GM12878 (cell line): ENCODE measurements at places on chromosomes 7 and 10.

DNA sequence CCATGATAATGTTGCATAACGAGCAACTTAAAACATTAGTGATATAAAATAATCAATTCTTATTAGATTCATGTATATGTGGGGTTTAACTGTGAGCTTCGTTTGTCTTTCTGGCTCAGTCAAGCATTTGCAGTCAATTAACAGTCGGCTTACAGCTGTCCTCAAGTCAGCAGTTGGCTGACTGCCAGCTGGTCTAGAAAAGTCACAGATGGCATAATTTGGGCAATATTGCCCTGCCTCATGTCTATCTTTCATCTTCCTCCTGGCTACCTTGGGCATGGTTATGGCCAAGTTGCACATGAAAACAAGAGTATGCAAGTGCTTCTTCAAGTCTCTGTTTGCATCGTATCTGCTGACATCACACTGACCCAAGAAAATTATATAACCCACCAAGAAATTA, 186.1 kb upstream of the ZWINT start:
- no peaks in the 10 kb centered on the region for H3K27me3 ChIP-seq
- DNase-seq: no peak
- no peaks in the 10 kb centered on the region for H3K4me1 ChIP-seq
- H3K36me3 ChIP-seq: no peaks in the 10 kb centered on the region
- H3K27ac ChIP-seq: no peak overlapping the region

DNA sequence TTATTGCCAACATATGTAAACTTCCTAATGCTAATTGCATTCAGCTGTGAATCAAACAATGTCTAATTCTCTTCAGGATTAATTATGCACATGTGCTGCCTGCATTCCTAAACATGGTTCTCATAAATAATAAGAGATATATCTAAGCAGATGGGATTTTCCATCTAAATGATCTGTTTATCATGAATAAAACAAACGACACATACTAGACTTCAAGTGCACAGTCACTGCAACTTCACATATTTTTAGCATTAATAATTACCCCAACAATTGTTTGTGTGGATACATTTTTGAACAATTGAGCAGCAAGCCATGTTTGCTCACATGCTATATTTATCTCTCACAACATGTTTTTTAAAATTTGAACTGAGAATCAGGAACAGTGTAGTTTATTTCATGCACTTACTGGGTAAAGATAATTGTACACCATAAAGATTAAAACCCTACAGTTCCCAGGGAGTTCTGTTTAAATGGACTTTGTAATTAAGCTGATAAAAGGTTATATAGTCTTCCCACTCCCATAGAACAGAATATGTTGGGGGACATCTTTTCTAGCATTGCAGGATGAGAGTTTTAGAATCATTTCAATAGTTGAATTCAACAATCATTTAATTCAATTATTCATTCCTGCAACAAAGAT, 378.5 kb downstream of the MDFIC start:
- no peaks in the 10 kb centered on the region for H3K27me3 ChIP-seq
- DNase-seq: no peak
- H3K36me3 ChIP-seq: no peaks in the 10 kb centered on the region
- H3K27ac ChIP-seq: no peak overlapping the region

DNA sequence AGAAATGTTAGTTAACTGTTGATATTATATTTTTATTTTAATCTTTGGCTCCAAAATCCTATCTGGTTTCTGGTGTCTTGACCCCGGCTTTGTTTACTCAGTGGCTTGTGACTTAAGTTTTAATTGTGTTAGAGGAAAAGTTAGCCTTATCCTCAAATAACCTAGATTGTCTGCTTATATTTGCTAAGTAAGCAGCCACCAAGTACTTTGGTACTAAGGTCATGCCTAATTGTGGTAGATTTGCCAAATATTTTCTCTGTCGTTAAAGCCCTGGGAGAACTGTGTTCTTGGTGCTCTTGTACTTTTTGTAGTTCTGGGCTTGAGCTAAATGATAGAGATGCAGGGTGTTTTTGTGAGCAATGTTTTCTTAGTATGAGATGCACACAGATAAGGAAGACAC, 34.8 kb downstream of the GPR158 start:
- no peak overlapping the region for H3K27ac ChIP-seq
- H3K4me3 ChIP-seq: no peak overlapping the region
- no peaks in the 10 kb centered on the region for H3K4me1 ChIP-seq
- H3K36me3 ChIP-seq: no peaks in the 10 kb centered on the region
- DNase-seq: no peak

DNA sequence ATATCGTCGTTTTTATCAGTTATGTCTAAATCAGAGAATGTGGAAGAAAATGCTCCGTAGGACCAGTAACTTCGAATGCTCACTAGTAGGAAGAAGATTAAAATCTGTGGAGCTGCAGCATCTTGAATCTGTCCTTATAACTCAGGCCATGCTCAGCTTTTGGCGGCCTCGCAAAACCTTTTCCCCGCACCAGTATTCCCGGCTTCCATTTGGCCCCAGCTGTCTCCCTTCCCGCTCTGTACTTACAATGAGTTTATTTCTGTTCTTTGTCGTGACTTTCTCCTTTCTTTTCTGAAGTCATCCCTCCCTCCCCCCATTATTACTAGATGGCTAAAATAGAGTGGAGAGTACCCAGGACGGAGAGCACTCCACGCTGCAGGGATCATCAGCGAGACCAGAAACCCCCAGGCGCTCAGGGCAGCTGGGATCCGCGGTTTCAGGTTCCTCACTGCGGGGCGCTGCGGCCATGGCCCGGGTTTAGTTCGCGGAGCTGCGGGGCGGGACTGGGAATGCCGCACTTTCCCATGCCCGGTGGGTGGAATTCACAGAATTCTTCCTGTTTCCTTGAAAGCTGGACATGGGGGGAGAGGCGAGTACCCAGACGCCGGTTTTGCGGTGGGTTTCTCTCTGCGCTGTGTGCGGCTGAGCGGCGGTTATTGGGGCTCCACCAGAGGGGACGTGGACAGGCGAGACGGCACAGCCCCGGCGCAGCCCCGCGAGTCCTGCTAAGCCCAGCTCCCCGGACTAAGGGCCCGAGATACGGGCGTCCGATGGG, 183.5 kb downstream of the POM121L12 start:
- no peak overlapping the region for H3K27ac ChIP-seq
- no peak for DNase-seq
- no peaks in the 10 kb centered on the region for H3K4me1 ChIP-seq
- no peak overlapping the region for H3K4me3 ChIP-seq
- no peaks in the 10 kb centered on the region for H3K27me3 ChIP-seq

DNA sequence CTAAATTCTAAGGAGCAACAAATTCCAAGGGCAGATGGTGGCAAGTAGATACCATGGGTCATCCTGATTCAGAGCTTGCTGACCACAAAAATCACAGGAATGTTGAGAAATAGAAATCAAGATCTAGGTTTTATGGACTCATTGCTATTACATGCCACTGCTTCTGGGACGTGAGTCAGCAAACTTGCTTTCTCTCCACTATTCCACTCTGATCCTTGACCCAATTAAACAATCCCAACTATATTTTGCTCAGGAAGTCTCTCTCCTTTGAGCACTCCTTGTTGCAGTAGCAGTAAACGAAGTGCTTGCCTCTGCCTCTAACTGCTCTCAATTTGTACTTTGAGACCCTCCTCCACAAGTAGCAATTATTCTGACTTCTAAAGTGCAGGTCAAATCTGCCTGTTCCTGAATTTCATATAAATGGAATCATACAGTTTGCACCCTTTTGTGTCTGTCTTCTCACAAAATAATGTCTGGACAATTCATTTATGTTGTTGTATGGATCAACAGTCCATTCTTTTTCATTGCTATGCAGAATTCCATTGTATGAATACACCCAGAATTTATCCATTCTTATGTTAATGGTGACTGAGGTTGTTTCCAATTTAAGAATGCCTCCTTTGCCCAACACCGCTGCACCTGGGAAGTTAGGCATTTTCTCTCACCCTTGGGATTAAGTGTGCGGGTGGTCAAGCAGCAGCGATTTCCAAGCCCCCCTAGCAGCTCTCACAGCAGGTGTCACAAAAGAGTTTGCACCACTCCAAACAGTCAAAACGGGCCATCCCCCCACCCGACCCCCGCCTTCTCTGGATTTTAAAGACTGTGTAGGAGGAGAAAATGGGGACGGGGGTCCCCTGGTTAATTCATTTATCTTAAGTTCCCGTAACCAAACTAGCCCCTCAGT, 35.9 kb downstream of the ACSM6 start:
- DNase-seq: no peak
- peak overlapping the region; percentile 69; the same call in 1 of the 2 replicates for H3K4me3 ChIP-seq
- H3K4me1 ChIP-seq: peaks cover 7% of the 10 kb centered on the region
- H3K27ac ChIP-seq: peak overlapping the region; percentile 71

DNA sequence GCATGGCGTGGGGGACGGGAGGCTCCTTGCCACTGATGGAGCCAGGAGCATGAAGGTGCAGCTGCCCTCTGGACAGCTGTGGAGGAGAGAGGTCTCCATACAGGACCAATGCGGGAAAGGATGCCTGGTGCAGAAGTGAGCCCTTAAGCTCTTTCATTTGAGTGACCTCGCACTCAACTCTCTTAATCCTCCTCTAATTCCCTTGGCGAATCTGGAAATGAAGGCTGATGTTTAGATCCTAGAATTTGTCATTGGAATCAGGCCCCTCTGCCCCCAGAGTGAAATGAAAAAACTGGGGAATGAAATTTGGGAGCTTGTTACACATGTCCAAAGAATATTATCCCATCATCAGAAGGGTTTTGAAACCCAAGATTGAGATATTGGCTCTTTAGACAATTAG, 639.5 kb downstream of the LRMDA start:
- no peak overlapping the region for H3K4me3 ChIP-seq
- DNase-seq: no peak
- no peaks in the 10 kb centered on the region for H3K4me1 ChIP-seq
- no peaks in the 10 kb centered on the region for H3K36me3 ChIP-seq

DNA sequence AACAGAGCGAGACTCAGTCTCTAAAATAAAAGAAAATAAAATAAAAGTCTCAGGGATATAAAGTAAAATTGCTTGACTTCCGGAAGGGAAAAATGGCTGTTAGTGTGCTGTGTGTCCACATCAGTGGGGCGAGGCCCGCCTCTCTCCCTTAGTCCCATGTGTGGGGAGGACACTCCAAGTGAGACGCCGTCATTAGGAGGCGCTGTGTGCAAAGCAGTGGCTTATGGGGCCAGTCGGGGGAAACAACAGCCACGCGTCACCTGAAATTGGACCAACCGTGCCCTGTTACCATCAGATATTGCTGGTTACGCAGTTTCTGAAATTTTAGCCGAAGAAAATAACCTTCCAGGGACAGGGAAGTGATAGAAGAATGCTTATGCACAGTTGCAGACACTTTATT, 15.8 kb downstream of the SFXN4 start:
- no peaks in the 10 kb centered on the region for H3K27me3 ChIP-seq
- H3K4me3 ChIP-seq: no peak overlapping the region
- DNase-seq: no peak
- H3K27ac ChIP-seq: no peak overlapping the region
- peaks cover 28% of the 10 kb centered on the region for H3K36me3 ChIP-seq

DNA sequence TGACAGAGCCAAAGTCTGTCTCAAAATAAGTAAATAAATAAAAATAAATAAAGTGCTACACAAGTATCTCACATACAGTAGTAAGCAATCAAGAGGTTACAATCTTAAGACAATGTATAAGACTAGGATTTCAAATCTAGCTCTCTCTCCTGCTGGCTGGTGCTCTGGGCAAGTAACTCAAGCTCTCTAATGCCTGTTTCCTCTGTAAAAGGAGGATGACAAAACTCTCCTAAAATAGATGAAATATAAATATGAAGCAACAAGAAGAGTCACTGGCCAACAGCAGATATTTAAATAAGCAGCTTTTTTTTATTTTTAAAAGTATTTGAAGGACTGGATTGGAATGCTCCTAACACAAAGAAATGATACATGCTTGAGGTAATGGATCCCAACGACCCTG, 7.2 kb downstream of the SFMBT2 start:
- H3K36me3 ChIP-seq: peaks cover 17% of the 10 kb centered on the region
- DNase-seq: no peak
- no peaks in the 10 kb centered on the region; the same call in 1 of the 2 replicates for H3K4me1 ChIP-seq

GRCh38 chr7:48004032-48004431, 24.6 kb upstream of the HUS1 start:
- no peak for DNase-seq
- no peak overlapping the region for H3K27ac ChIP-seq
- H3K27me3 ChIP-seq: no peaks in the 10 kb centered on the region
- peaks cover 10% of the 10 kb centered on the region for H3K4me1 ChIP-seq

DNA sequence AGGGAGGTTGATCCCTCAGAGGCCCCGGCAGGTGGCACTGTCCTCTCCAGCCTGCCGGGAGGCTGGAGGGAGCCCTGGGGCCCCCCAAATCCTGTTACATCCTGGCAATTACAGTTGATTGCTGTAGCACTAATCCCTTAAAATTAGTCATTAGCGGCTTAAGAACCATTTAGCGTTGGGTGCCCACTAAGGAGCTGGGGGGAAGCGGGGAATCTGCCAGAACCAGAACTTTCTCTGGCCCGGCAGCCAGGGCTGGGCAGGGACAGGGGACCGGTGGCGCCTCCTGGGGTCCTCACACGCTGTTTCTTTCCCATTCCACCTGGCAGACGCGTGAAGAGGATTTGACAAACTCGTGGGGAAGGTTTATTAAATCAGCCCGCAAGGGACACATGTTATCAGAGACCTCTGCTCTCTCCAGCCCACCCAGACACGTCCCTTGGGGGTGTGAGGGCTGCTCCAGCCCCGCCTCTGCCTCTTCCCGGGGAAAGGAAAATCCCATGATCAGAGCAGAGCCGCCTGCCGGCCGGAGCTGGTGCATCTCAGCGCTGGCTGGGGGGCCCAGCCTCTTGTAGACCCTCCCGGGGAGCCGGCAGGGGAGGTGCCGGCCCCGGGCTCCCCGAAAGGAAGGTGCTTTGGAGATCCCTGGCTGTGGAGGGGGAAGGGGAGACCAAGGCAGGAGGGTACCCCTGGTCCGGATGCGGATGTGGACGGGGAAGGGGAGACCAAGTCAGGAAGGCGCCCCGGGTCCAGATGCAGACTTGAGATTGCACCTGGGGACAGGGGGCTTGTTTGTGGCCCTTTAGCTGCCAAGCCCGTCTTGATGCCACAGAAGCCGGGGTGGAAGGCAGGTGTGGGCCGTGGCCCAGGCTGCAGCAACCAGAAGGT, 142.7 kb downstream of the ELFN1 start:
- H3K27ac ChIP-seq: no peak overlapping the region
- H3K36me3 ChIP-seq: no peaks in the 10 kb centered on the region
- H3K4me1 ChIP-seq: no peaks in the 10 kb centered on the region
- no peaks in the 10 kb centered on the region for H3K27me3 ChIP-seq
- no peak for DNase-seq
